ENCODE measurements at places on chromosomes 1 and 21.

DNA sequence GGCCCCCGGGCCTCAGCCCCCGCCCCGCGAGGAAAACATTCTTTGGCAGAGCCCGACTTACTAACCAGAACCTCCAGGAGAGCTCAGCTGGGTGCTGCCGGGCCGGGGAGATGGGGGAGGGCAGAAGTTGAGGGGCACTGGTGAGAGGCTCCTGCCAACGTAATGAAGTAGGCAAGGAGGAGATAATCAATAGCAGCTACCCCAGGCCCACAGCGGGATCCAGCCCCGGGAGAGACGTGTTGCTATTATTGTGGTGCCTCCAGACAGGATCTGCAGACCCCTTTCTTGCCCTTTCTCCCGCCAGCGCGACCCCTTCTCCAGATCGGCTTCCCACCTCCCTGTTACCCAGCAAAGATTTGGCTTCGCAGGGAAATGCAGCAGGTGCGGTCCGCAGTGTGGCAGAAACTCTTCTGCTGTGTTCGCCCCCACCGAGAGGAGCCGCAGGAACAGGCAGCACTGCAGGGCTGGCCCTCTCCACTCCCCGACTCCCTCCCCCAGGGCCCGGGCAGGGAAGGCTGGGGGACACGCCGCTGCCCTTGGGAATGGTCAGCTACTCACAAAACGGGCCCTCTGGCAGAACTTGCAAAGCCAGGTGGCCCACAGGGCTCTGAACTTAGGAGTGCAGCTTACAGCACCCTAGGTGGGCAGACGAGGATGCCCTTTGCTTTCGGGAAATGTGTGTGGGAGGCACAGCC, 1.5 kb upstream of the KCNA2 start:
- DNase-seq = no peak

DNA sequence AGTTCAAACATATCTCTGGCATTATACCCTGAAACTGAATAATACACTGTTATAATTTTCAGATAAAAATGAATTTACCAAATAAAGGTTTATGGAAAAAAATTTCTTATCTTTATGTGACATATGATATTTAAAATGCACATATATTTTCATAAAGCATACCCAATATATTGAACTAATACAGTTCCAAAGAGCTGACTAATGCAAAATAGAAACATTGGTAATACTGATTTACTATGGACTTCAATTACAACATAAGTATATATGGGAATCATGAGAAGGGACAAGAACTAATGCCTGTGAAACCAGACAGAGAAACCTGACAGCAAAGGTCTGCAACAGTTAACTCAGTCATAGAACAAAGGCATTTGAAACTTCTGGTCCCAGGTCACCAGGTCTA, 153.5 kb downstream of the DENND1B start:
- no peak for DNase-seq

DNA sequence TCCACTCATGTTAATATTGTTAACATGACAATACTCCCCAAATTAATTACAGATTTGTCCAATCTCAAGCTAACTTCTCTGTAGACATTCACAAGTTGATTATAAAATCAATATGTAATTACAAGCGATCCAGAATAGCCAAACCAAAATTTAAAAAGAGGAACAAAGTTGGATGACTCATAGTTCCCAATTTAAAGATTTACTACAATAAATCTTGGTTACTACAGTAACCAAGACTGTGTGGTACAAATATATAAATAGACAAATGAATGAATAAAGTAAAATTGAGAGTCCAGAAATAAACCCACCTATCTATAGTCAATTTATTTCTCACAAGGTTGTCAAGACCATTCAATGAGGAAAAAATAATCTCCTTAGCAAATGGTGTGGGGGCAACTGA, 7.1 kb upstream of the KRTAP10-4 start:
- no peak for DNase-seq

GRCh38 chr21:35692311-35692710, 368.0 kb downstream of the SETD4 start:
- no peak for DNase-seq

DNA sequence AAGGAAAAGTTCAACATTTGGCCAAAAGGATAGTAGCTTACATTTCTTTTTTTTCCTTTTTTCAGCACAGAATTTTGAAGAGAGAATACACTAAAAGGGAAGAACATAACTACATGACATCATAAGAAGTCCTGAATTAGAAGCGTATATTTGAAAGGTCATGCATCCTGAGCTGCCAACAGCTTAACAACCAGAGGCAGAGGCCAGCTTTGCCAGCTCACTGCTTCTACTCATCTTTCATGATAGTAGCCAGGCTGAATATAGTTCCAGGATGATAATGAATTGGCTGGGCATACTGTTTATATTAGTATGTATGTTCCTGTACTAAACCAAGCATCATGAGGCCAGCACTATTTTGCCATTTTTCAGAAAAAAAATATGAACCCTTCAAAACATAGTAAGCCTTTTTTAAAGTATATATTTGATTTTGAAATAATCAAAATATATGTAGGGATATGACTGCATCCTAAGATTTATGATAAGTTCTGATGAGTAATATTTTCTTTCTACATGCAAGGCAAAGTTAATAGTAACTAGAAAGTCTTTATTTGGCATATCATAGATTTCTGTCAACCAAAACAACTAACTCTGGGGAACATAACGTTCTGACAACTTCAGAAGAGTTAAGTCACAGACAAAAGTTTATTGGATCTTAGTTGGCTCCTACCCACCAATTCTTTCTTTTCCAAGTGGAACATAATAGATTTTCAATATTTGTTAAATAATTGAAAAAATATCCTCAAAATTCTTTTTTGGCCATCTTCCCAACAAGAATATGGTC, 123.2 kb downstream of the DPYD start:
- no peak for DNase-seq

DNA sequence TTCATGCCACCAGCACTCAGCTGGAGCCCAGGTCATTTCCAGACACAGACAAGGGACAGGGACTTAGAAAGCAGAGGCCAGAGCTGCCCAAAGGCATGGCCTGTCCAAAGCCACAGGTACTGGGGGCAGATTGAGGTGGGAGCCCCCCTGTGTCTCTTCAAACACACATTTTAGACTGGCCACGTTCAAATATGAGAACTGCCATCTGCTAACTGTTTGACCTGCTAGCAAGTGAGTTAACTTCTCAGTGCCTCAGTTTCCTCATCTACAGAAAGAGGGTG, 862 bp upstream of the LEFTY2 start:
- DNase-seq = no peak

DNA sequence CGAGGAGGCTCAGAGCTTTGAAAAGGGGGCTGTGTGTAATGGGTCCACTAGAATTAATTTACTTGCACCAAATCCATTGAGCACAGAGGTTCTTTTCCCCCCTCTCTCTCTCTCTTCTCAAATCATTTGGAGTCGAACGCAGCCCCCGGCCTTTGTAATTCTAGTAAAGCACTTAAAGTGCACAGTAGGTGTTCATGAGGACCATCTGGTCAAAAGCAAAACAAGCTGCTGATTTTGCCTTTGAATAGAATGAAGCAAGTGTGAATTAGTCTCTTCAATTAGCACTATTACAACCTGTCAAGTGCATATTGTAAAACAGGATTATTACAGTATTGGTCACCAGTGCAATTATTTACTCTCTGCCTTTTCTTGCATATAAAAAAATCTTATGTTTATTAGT, 259.9 kb downstream of the FAF1 start:
- no peak for DNase-seq

DNA sequence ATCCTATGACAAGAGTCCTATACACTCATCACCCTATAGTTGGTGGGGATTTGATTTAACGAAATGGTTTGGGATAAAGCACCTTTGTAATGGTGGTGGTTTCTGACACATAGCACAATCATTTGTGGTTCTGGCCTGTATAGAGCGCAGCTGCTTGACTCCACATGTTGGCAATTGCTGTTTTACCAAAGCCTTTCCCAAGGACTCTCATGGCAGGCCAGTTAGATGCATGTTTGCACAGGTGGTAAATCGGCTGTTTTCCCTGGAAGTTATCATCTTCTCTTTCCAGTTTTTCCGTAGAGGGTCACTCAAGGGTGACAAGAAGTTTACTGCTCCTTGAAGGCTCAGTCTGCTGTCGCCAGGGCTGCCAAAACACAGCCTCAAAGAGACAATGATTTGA, 17.1 kb upstream of the XPR1 start:
- no peak for DNase-seq

GRCh38 chr1:37159102-37159501, 124.8 kb upstream of the GRIK3 start:
- DNase-seq = no peak

DNA sequence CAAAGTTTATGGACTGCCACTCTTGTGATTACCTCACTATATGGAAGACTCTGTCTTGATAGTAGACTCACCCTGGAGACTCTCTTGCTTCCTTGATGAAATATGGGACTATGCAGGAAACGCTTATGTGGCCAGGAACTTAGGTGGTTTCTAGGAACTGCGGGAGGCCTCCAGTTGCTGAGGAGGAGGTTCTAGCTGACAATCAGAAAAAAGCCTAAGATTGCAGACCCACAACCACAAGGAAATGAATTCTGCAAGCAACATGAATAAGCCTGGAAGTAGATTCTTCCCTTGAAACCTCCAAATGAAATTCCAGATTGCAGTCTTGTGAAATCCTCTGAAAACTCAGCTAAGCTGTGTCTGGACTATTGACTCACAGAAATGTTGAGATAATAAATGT, 88.9 kb upstream of the COL11A1 start:
- DNase-seq = no peak

- no peak for DNase-seq
Measured at GRCh38 chr1:169236143-169236542, 129.7 kb downstream of the ATP1B1 start.

DNA sequence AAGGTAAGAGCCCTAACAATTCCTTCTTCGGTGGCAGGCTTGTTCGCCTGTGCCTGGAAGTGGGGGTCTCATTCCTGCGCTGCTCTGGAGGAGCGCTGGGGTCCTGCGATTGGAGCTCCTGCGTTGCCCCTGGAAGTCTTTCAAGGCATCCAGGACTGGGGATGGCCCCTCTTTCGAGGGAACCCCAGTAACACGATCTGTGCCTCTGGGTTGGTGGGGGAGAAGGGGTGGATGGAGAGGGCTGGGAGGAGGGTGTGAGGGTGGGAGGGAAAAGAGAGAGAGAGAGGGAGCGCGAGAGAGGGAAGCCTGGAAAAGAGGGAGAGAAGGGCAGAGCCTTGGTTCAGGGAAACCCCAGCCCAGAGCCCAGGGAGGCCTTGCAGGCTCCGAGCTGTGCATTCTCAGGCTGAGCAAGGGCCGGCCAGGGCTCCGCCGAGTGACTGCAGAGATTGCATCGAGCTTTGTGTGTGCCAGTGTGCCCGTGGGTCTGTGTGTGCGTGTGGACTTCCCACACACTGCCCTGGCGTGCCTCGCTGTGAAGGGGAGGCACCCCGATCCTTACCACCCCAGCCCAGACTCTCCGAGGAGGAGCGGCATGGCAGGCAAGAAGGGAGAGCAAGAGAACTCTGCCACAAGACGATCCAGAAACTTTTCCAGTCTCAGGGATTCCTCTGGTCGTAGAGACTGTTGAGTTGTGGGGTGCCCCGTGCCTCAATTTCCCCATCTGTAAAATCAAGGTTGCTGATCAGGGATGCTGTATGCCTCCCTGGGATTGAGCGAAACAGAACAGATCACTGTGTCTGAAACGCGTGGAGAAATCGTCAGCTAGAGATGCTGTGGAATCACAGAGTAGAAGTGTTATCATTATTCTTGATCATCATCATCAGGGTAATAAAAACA, 619 bp downstream of the BCL9 start:
- DNase-seq = no peak

- no peak for DNase-seq
Measured at GRCh38 chr1:107952989-107953388, 12.0 kb downstream of the VAV3 start.

- DNase-seq = peak; percentile 58
Measured at GRCh38 chr1:101506541-101507164, 269.8 kb downstream of the S1PR1 start.

DNA sequence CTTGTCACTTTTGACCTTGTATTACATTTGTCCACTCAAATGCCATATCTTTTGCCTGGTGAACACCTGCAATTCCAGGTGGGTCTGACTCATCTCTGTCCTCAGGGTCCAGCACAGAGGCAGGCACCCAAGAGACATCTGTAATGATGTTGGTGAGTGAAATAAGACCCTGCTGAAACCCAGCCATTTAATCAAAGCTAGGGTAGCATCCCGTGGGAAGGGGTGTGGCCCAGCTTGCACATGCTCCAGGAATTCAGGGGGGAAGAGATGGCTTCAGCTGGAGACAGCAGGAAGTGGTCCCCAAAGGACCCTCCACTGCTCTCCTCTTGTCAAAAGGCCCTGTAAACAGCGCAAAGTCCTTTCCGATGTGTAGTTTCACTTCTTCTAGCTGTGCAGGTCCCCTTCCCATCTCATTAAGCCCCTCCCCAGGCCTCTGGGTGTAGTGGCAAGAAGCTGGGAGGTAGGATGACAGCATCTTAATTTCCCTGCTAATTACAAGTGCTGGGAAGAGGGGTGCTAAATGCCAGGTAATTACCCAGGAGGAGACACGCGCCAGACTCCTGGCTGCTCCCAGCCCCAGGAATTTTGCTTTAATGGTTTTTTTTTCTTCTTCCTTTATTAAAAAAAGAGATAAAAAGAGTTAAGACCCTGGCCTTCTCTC, 54.4 kb upstream of the TRABD2B start:
- no peak for DNase-seq

DNA sequence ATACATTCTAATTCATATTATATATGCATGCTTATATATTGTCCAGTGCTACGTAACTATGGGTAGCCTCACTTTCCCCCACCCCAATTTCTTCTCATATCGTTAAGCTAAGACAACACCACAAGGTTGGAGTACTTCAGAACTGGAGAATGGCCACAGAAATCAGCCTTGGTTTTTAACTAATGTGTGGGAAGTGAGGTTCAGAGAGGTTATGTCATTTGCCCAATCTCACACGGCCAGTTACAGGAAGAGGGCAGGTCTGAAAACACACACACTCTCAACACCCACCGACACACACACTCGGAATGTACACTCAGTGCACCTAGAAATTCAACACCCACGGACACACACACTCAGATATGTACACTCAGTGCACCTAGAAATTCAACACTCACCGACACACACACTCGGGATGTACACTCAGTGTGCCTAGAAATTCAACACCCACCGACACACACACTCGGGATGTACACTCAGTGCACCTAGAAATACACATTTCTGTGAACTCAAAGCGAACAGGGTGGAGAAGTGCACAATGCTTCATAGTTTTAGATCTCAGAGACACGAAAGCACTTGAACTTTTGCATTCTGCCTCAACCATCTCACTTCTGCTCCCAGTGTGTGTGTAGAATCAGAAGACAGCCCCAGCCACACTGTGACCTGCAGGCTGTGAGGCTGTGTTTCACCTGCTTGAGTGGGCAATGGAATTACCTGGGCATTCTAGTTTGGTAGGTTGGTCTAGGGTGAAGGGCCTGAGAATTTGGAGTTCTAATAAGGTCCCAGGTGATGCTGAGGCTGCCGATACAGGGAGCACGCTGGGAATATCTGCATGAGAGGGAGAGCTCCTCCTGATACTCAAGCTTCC, 170.4 kb downstream of the CLIC6 start:
- DNase-seq = no peak

DNA sequence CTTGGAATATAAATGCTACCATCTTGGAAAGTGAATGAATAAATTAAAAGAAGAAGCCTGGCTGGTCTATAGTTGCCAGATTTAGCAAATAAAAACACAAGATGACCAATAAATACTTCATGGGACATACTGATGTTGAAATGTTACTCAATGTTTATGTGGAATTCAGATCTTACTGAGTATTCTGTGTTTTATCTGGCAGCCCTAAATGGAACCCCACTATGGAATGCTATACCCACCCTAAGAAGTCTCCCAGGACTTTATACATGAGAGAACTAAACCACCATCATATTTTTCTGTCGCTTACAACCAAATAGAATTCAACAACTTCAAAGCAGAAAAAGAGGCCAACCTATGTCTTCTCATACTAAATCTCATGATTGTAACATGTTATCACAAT, 177.6 kb upstream of the HMCN1 start:
- DNase-seq = no peak

GRCh38 chr1:234603221-234604204, 6.5 kb downstream of the IRF2BP2 start:
- peak; percentile 32 for DNase-seq
